Activated CD8-positive, alpha-beta memory T cell treated with anti-CD3 and anti-CD28 coated beads for 1 hour (primary cell): ENCODE measurements at places on chromosomes 6 and 20.

DNA sequence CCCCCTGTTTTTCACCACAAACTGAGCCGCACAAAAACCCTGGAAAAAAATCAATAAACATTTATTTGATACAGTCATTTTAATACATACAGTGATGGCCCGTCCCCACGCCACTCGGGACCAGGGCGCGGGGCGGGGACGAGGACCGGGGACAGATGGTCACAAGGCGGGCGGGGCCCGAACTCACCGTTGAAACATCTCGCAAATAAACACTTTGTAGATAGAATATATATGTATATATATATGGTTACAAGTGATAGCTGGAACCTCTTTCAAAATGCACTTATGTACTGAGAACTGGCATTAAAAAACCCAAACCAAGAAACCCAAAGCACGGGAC is 418 bp upstream of the UCKL1 start:
- no peak for DNase-seq

DNA sequence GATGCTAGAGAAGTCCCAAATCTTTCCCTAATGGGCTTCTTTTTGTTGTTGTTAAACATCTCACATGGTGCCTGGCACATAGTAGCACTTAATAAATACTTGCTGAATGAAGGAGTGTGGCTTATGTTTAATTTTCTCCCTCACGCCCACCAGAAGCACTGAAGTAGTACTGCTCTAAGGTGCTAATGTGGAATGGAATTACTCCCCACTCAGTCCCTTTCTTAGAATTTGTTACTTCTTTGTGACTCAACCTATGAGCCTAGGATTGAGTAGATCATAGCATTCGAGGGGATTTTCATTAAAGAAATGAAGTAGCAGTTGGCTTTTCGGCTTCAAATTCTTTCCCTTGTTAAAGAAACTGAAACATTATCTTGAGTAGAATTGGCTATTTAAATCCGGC is 192.8 kb downstream of the CLIC5 start:
- DNase-seq = no peak

GRCh38 chr6:163793011-163793983 is 378.8 kb downstream of the QKI start:
- no peak for DNase-seq

GRCh38 chr20:57089699-57090144 is 176.7 kb downstream of the BMP7 start:
- DNase-seq = no peak

DNA sequence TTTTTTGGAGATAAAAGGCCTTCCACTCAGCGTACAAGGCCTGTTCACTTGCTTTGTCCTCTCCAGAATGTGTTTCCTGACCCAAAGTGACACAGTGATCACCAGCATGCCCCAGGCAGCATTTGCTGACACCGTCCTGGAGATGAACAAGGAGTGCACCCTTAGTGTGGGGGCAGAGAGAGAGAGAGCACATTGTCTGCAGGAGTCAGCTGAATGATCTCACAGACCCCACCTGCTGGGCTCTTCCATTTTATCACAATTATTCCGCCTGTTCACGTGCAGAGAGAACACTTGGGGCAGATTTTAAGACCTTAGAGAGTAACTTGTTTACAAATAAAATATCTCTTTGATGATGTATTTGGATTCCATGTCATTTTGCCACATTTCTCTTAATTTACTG is 22.4 kb upstream of the MAS1L start:
- no peak for DNase-seq

DNA sequence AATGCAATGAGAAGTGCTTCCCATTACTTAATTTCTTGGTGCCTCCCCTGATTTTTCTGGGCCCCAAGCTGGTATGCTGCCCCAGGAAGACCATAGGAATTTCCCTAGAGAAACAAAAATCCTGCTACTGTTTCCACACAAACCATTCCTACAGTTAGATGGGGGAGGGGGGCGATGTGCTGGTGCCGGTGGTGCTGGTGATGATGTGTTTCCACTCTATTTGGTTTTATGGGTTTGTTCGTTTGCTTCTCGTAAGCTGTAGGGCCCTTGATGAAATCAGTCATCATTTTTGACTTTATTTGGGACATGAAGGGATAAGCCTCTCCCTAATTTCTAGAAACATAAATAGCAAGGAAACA is 105.1 kb downstream of the MKKS start:
- no peak for DNase-seq
